ENCODE measurements at places on chromosomes 12 and 14. TPM values are rescaled to one million over a fixed set of nuclear protein-coding genes. Genes with fewer than 3 reads are reported as not detected.

DNA sequence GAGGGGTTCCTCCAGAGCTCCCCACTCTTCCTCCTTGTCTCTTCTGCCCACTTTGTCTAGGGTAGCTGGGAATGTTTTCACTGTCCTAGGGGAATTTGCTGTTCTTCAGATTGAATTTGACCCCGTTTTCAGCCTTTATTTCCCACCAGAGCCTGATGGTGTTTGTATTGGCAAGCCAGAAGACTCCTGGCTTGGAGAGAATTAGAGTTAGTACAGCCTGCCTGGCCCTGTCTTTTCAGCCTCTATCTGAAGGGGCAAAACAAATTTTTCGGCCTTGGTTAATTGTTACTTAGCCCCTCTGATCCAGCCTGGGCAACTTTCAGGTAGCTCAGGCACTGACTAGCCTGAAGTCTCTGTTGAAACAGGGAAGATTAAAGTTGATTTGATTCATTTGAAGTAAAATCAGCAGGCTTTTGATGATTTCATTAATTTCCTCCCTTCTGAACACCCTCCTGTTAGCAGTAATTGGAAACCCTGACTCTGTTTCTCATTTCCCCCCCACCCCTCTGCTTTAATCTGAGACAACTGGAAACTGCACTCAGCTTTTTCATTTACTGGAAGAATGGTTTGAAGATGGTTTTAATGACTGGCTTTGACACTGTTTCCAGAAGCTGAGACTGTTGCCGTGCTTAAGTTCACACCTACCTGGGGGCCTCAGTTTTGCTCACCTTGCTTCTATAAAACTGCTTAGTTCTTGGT is 63.3 kb downstream of the SUSD6 start:
- H3K27ac ChIP-seq: peak overlapping the region; percentile 80
- H3K4me3 ChIP-seq: peak overlapping the region; percentile 73
- H3K27me3 ChIP-seq: no peaks in the 10 kb centered on the region
- no peaks in the 10 kb centered on the region for H3K36me3 ChIP-seq
- DNase-seq: no peak
- peaks cover 65% of the 10 kb centered on the region for H3K4me1 ChIP-seq

DNA sequence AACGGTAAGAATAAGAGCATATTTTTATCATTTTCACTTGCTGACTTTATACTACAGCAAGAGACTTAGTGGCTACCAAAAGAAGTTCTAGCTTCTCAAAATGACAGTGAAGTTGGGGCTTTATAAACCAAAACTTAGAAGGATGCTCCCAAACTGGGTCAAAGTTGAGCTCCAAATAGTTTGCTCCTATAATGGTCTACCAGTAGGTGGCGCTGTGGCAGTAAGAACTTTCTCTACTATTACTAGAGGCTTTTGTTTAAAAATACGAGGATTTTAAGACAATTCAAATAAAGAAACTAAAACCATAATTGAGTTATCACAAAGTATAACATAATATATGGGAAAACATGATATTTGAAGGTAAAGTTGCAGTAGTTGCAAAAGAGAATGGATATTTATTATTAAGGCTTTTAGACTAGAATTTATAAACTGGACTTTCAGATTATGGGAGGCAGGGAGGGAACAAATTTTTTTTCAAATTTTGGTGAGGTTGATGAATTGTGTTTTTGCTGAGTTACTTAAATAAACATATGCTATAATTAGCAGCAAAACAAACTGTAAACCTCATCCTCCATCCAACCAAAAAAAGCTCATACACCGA is 75.0 kb downstream of the TGFB3 start:
- H3K4me3 ChIP-seq: no peak overlapping the region
- H3K27ac ChIP-seq: no peak overlapping the region
- DNase-seq: peak; percentile 72
- H3K36me3 ChIP-seq: no peaks in the 10 kb centered on the region
- no peaks in the 10 kb centered on the region for H3K4me1 ChIP-seq

DNA sequence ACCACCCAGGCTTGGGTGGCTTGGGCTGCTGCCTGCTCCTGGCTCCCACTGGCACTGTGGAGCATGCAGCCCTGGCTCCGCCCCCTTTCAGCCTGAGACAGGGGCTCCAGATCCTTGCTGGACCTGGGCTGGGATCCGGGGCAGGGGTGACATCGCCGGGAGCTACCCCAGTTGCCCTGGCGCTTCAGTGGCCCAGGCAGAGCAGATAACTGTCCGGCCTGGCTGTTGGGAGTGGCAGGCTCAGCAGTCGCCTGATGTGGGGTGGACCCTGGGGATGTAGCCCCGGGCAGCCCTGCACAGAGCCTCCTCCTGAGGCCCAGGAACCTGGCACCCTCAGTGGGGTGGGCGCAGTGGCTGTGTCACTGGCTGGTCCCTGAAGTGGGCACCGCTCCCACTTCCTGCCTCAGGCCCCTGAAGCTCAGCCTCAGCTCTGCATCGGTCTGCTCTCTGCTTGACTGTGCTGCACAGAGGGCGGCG is 57.9 kb downstream of the FUT8 start:
- peak overlapping the region; percentile 87 for H3K27ac ChIP-seq
- DNase-seq: no peak
- peak overlapping the region; percentile 74 for H3K4me3 ChIP-seq
- H3K36me3 ChIP-seq: peaks cover 18% of the 10 kb centered on the region
- peaks cover 30% of the 10 kb centered on the region for H3K4me1 ChIP-seq
- H3K27me3 ChIP-seq: no peaks in the 10 kb centered on the region

DNA sequence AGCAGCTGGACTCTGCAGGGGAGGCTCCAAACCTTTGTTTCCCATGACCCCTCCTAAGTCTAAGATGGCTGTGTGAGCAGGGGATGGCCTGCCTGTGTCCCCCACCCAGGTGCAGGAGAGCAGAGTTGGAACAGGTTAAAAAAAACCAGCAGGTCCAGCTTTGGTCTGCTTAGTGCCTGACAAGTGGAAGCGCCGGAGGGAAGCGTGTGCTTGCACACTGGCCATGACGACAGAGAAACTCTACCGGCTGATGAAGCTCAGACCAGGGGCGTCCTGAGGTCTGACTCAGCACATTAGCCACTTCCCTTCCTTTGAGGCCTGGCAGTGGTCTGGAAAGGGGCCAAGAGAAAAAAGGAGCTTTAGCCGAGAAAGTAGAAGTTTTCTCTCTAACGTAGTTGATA is 280.1 kb downstream of the VRK1 start:
- H3K27ac ChIP-seq: no peak overlapping the region
- H3K36me3 ChIP-seq: no peaks in the 10 kb centered on the region
- no peak for DNase-seq

DNA sequence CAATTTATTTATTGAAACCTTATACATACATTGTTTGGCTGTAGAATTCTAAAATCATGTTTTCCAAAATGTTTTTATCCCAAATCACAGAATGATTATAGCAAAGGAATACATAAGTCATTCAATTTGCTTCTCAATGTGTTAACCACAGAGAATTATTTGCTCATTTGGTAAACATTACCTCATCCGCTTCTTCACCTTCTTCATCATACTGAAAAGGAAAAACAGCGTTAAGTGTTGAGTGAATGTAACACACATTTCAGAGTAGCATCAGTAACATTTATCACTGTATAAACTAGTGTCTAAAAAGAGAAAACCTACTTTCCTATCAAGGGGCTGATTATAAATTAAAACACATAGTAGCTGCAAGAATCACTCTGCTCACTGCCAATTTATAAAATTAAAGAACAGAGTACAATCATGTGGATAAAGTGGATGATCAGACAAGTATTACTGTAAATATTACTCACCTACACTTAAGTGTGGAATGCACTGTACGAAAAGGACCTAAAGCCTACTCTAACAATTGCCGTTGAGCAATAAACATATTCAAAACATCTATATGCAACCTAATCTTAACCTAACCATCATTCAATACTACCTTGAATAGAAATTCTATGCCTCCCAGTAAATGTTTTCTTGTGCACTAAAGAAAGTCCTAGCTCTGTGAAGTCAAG is 18.1 kb upstream of the PHLDA1 start:
- no peak overlapping the region for H3K4me3 ChIP-seq
- peaks cover 35% of the 10 kb centered on the region for H3K36me3 ChIP-seq
- no peaks in the 10 kb centered on the region for H3K27me3 ChIP-seq
- H3K27ac ChIP-seq: no peak overlapping the region
- DNase-seq: no peak

SLC24A4 gene
- 0.17 TPM for total RNA-seq

GRCh38 chr12:76680940-76681339 is 83.0 kb upstream of the ZDHHC17 start:
- no peaks in the 10 kb centered on the region for H3K36me3 ChIP-seq
- no peaks in the 10 kb centered on the region for H3K4me1 ChIP-seq
- no peak overlapping the region for H3K27ac ChIP-seq
- no peak overlapping the region for H3K4me3 ChIP-seq
- H3K27me3 ChIP-seq: peaks cover 7% of the 10 kb centered on the region

DNA sequence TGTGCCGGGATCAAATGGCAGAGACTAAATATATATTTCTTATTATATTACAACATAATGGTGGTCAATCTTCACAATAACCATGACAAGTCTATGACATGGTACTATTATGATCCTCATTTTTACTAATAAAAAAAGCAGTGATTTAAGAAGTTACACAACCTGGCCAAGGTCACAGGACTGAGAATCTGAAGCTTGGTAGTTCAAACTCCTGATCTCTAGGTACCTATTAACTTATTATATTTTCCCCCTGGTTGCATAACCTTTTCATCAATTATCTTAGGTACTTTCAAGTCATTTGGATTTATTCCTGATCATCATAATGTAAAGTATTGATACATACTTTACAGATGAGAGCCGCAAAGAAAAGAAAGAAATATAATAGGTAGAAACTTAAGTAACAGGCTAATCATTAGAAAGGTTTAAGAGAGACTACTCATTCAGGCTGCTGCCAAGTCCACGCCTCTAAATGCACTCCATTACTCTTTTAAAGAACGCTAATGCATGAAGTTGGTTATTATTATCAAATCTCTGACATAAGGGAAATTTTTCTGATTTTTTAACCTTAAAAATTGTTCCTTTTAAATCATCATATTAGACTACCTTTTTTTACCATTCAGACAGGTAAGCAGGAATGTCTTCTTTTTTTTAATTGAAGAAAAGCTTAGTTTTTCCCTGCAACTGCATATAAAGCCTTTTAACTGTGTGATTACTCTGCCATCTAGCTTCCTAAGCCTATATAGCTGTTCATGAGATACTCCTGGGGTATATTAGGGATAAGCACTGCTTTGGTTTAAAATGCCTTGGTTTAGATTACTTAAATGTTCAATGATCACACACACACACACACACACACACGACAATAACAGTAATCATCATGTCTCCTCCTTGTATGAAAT is 35.6 kb downstream of the RPS29 start:
- no peaks in the 10 kb centered on the region for H3K4me1 ChIP-seq
- DNase-seq: no peak
- H3K4me3 ChIP-seq: no peak overlapping the region
- H3K27ac ChIP-seq: no peak overlapping the region

- peak overlapping the region; percentile 100 for H3K4me3 ChIP-seq
- peak overlapping the region; percentile 97 for H3K27ac ChIP-seq
- H3K4me1 ChIP-seq: peaks cover 42% of the 10 kb centered on the region
- no peaks in the 10 kb centered on the region for H3K27me3 ChIP-seq
- DNase-seq: no peak
Measured at GRCh38 chr12:123233505-123234308, 471 bp downstream of the MTRFR start.

DNA sequence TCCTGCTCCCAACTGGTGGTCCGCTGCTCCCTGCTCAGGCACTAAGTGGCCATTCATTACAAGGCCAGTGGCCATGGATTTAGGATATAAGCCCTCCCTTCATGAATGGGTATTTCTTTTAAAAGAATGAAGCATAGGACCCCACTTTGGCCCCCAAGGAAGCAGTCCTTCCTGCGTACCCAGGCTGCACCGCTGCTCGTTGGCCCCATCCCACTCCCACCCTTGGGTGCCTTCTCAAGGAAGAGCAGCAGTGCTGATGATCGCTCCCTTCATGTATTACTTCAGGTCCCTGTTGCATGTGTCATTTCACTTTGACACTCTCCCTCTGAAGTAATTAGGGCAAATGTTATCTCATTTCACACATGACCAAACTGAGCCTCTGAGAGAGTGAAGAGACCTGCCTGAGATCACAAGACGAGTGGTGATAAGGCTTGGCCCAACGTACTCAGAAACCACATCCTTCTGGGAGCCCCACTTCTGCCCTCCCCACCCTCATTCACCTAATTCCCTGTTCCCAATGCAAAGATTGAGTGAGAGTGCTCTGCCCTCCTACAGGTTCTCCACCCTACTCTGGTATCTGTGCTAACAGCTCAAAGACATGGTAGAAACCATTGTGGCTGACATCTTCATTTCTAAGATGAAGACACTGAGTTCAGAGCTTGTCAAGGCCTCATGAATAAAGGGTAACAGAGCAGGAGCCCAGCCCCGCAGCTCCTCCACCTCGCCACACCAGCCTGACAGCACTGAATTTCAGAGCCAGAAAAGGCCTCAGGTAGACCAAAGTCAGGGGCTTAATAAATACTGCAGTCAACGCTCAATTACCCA is 10.3 kb upstream of the KRT2 start:
- H3K36me3 ChIP-seq: no peaks in the 10 kb centered on the region
- peaks cover 32% of the 10 kb centered on the region for H3K4me1 ChIP-seq
- peak overlapping the region; percentile 11 for H3K4me3 ChIP-seq
- no peak for DNase-seq
- H3K27ac ChIP-seq: no peak overlapping the region
